ENCODE measurements at places on chromosomes 7 and 10.

DNA sequence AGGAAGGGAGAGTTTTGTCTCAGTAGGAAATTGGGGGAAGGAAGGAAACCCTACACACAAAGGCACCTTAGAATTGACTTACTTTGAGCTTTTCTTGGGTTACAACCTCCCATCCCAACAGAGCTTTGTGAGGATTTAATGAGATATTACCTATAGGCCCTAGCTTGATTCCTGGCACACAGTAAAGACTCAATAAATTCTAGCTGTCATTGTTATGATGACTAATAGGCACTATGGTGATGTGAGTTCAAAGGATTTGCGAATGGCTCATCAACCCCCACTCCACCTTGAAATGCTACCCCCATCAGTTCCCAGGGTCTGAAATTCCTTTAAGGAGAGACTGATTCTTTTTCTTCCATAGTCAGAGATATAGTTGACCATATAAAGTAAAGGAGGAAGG is 67.9 kb upstream of the SMNDC1 start:
- DNase-seq, result no peak

DNA sequence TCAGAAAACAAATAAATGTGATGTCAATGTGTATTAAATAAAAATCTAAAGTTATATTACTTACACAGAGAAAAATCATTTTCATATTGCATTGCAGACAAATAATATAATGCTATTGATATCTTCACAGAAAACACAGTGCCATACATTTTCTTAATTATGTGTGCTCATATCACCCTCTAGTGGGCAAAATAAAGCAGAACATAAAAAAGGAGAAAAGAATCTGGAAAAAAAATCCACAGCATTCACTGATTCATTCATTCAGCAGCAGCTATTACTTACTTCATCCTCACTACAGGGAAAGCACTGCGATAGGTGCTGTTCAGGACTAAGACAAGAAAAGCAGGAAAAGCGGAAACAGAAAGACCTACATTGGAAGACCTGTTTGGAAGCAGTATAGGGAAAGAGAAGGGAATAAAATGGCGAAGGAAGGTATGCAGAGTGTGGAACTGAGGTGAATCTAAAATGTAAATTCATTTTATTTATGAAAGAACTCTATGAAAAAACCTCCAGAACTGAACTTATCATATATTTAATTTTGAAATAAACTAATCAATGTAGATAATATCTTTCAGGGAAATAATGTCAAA is 73.2 kb downstream of the POT1 start:
- DNase-seq, result peak; percentile 39

DNA sequence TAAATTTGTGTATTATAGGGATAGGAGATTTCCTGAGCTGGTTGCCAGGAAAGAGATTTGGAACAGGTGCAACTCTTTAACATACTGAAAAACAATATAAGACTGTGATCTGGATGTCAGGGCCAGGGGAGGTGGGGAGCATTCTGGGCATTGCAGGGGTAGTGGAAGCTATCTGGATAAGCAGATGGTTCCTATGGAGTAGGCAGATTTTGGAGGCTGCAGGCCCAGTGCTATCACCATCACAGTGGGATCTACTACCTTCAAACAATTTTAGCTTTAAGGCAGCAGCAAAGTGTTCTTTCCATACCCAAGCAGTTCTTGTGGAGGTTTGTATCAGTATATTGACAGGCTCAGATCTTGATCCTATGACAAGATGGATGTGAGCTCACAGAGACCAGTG is 71.1 kb downstream of the ADAM22 start:
- DNase-seq, result no peak

DNA sequence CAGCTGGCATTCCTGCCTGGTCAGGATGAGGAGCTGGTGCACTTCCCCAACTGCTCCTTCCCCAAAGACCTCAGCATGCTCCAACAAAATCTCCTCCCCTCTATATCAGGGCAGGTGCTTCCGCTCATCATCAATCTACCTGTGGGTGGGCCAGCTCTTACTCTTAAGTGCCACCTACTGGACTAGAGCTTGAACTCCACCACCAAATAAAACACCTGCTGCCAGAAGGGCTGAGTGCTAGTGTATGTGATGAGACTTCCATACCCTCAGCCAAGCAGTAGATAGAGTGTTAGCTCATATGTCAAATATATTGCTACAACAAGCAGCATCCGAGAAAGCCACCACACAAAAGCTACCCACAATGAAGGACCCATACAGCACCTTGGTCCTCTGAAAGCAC is 264.3 kb downstream of the RNLS start:
- no peak for DNase-seq

DNA sequence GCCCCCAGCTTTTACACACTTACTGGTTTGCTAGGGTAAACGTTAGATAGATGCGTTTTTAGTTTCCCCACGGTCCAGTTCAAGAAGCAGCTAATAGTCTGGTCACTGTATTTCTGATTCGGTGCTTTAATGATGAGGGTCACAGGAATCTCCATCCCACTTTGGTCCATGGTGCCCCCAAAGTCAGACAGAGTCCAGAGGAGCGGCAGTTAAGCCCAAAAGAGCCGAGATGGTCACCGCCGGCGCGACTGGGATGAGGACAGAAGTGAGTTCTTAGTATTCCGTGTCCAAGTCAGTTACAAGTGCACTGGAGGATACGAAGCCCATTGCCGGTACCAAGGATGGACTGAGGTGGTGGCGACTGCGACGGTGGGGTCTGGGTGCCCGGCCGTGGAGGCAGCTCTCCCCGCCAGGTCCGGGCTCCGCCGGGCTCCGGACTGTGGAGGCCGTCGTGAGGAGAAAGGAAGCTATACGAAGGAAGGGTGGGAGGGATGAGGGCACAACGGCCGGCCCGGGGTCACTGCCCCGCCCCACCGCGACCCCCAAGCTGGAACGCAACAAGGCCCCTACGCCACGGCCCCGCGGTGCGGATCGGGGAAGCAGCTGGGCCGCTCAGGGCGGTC is 663 bp downstream of the HERPUD2 start:
- no peak for DNase-seq

GRCh38 chr7:81676813-81677212 is 93.0 kb downstream of the HGF start:
- DNase-seq, result no peak

GRCh38 chr7:49986191-49986590 is 106.9 kb downstream of the ZPBP start:
- DNase-seq, result no peak

GRCh38 chr10:128268015-128268722 is 141.9 kb upstream of the MKI67 start:
- no peak for DNase-seq

- DNase-seq, result no peak
Measured at GRCh38 chr7:87129848-87130247, 22.4 kb upstream of the DMTF1 start.

- DNase-seq, result no peak
Measured at GRCh38 chr7:28136420-28136819, 44.2 kb downstream of the JAZF1 start.

GRCh38 chr10:110399965-110400933 is 95.5 kb upstream of the SMNDC1 start:
- DNase-seq, result no peak

GRCh38 chr10:6916601-6917000 is 336.5 kb upstream of the PRKCQ start:
- DNase-seq, result no peak

- DNase-seq, result no peak
Measured at GRCh38 chr10:17216217-17216900, 11.7 kb upstream of the VIM start.

DNA sequence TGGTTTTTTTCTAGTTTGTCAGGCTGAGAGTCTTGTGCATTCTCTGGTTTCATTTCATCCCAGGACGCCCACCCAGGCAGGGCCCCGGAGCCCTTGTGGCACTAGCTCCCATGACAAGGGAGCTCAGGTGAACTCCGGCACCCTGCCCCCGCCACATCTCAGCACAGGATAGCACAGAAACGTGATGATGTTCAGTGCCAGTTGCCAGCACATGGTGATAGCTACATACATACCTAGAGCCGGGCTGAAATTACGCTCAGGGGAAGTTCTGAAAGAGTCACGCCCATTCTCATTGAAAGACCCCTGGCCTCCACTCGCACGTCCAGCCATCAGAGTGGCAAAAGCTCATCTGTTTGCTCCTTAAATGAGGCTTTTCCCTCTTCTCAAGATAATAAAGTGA is 273.7 kb downstream of the PTPRN2 start:
- no peak for DNase-seq

- no peak for DNase-seq
Measured at GRCh38 chr7:158856883-158857668, 718 bp downstream of the DYNC2I1 start.

- no peak for DNase-seq
Measured at GRCh38 chr10:31207636-31208035, 111.4 kb upstream of the ZEB1 start.

- no peak for DNase-seq
Measured at GRCh38 chr7:134892963-134893362, 93.3 kb upstream of the AGBL3 start.

DNA sequence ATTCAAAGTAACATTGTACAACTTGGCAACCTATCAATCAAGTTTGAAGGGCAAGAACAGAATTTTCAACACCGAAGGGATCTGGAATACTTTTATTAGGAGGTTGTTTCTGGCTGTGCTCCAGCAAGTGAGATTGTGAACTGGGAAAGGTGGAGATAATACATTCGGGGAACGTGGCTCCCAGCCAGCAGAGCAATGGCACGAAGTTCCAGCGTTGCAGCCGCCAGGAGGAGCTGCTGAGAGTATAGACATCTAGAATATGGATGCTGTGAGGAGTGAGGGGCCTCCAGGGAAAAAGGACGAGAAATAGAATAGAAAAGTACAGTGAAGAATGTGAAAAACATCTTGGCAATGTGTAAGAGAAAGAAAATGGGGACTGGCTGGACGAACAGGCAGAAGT is 69.5 kb downstream of the TCERG1L start:
- DNase-seq, result no peak

DNA sequence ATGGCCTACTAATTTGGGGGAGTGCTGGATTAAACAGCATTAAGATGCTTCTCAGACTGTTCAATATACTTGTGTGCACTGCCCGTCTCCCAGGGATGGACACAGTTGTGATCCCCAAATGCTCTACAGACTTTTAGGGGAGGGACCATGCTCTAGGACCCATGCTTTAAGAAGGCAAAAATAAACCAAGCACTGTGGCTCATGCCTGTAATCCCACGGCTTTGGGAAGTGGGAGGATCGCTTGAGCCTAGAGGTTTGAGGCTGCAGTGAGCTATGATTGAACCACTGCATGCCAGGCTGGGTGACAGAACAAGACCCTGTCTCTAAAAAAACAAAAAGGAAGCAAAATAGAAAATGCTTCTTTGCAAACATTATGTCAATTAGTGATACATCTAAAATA is 102.6 kb downstream of the VOPP1 start:
- no peak for DNase-seq

GRCh38 chr10:75910032-75910431 is 478.6 kb downstream of the LRMDA start:
- no peak for DNase-seq

Measured in Panc1 (cell line).